ENCODE measurements at places on chromosomes 12 and 14.

DNA sequence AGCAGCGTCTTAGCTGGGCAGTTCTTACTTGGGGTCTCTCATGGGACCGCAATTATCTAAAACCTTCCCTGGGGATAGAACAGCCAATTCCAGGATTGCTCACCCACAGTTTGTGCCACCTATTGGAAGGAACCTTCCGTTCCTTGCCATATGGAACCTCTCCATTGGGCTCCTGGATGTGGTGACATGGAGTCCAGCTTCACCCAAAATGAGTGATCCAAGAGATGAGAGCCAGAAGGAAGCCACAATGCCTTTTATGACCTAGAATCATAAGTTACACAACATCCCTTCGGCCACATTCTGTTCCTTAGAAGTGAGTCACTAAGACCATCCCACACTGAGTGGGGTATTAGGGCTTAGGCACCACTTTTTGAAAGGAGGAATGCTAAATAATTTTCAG lies 164.4 kb downstream of the FBXL14 start:
- no peak for DNase-seq

DNA sequence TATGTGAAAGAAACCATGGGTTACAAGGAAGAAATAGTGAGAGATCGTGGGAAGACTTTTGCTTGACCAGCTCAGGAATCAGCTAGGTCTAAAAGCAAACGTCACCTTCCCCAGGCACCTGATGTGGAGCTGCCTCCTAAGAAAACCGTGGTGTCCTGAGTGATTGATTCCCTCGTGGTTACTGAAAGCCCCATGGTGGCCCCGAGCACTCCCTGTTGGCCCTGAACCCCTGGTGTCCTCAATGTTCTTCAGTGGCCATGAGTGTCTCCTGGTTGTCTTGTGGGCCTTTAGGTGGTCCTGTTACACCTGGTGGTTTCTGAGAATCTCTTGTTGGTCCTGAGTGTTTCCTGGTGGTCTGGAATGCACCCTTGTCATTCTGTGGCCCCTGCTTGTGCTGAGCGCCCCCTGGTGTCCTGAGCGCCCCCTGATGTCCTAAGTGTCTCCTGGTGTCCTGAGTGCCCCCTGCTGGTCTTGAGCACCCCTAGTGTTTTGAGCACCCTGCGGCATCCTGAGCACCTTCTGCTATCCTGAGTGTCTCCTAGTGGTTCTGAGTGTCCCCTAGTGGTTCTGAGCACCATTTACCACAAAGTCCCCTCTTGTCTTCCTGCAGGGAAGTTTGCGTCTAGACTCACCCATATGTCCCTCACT lies 518.7 kb downstream of the TMEM121 start:
- no peak for DNase-seq

- no peak for DNase-seq
Measured at GRCh38 chr12:94941440-94941862, 62.0 kb downstream of the NDUFA12 start.

- no peak for DNase-seq
Measured at GRCh38 chr12:131605304-131605829, 105.5 kb upstream of the SFSWAP start.

GRCh38 chr12:83408851-83409250 lies 722.1 kb downstream of the TMTC2 start:
- no peak for DNase-seq

GRCh38 chr12:131367983-131368667 lies 342.8 kb upstream of the SFSWAP start:
- no peak for DNase-seq

DNA sequence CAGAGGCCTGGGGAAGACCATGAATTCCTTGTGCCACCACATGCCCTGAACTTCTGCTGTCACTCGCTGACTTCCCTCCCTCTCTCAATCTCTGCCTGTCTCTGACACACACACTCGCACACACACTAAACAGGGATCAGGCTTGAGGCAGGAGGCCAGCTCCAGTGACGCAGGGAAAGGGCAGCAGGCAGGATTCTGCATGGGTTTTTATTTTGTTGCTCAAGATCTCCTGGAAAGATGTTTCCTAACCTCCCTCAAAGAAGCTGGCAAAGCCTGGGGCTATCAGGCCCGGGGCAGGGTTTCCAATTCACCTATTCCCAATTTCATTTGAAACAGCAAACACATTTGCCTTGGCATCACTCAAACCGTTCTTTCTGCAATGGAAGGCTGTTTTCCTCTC lies 27.7 kb upstream of the PEX5 start:
- no peak for DNase-seq
